ENCODE measurements at places on chromosomes 2 and 18. TPM values are rescaled to one million over a fixed set of nuclear protein-coding genes. Genes with fewer than 3 reads are reported as not detected.
A peak's percentile ranks its signal among the peaks of the same experiment; 100 is the strongest.

Gene FAM237A
- total RNA-seq: not detected

- H3K27ac ChIP-seq: no peak overlapping the region
- no peaks in the 10 kb centered on the region for H3K4me1 ChIP-seq
- no peak for DNase-seq
- H3K4me3 ChIP-seq: no peak overlapping the region
- no peaks in the 10 kb centered on the region for H3K36me3 ChIP-seq
These were observed 19.7 kb downstream of the NGEF start for GRCh38 chr2:232993231-232993821.

Gene SLC38A11
- not detected for total RNA-seq

DNA sequence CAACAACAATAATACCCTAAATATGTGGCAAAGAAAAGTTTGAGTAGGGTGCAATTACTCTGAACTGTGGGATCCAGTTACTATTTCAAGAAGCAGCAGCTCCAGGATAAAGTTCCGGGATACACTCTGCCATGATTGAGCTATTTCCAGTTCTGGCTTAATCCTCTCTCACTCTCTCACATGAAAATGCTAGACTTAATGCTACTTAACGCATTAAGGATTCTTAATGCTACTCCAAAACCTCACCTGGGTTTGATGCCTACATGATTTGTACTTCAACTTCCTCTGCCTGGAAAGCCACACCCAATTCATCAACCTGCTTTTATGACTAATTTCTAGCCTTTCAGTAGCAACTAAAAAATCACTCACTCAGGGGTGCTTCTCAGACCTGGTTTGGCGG is 151.1 kb upstream of the HNMT start:
- no peaks in the 10 kb centered on the region for H3K36me3 ChIP-seq
- no peaks in the 10 kb centered on the region for H3K4me1 ChIP-seq
- no peak overlapping the region for H3K4me3 ChIP-seq
- no peak overlapping the region for H3K27ac ChIP-seq
- H3K27me3 ChIP-seq: no peaks in the 10 kb centered on the region

DNA sequence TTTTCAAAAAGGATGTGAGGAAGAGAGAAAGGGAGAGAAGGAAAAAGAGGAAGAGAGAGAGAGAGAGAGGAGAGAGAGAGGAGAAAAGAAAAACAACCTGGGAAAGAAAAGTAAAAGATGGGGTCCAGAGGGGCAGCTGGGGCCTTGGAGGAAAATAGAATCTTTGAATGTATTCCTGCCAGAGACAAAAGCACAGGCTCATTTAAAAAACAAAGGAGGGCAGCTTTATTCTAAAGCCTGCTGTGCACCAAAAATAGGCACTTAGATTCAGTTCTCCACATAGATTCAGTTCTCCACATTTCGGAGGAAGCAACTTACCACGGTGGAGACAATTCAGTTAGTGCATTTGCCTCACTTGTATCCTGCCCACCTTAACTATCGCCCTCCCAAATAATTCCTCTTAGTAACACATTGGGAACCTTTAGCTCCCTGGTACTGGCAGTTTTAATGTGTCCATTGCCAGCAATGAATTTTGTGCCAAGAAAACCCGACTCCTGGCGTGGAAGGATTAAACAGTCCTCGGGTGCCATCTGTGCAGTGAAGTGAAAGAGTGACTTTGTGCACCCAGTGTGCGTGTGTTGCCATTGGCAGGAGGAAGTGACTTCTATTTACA is 71.3 kb downstream of the DPP4 start:
- no peak overlapping the region for H3K4me3 ChIP-seq
- H3K4me1 ChIP-seq: peaks cover 80% of the 10 kb centered on the region
- H3K27me3 ChIP-seq: no peaks in the 10 kb centered on the region
- DNase-seq: no peak
- peak overlapping the region; percentile 66 for H3K27ac ChIP-seq

- H3K36me3 ChIP-seq: no peaks in the 10 kb centered on the region
- H3K4me3 ChIP-seq: no peak overlapping the region
- peaks cover 24% of the 10 kb centered on the region for H3K4me1 ChIP-seq
- DNase-seq: no peak
These were observed 224.1 kb downstream of the PHLPP1 start for GRCh38 chr18:62939433-62939832.

DNA sequence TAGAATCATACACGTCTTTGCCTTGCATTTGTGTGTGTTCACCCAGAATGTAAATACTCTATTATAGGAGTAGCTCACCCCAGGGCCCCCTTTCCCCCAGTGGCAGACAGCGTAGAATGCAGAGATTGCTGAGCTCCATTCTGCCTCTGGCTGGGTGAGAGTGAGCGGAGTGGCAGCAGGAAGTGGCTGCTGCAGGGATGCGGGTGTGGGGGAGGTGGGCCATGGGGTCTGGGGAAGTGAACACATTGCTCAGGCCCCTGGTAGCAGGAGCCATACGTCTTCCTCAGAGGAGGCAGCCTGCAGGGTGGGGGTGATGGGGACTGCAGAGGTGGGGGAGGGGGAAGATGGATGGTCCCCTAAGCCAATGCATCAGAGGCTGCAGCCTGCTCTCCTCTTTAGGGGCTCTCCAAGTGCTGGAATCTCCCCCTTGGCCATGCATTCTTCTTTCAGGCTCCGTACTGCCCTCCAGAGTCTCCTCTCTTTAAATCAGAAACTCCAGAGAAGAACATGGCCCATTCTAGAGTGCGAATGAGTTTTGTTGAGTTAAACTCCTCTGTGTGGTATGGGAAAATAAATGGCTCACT is 72.2 kb downstream of the CELF4 start:
- no peak overlapping the region for H3K27ac ChIP-seq
- H3K4me1 ChIP-seq: no peaks in the 10 kb centered on the region
- H3K36me3 ChIP-seq: no peaks in the 10 kb centered on the region
- no peak overlapping the region for H3K4me3 ChIP-seq
- DNase-seq: no peak
- peaks cover 6% of the 10 kb centered on the region for H3K27me3 ChIP-seq

Gene DIS3L2
- total RNA-seq: 33.1 TPM

DNA sequence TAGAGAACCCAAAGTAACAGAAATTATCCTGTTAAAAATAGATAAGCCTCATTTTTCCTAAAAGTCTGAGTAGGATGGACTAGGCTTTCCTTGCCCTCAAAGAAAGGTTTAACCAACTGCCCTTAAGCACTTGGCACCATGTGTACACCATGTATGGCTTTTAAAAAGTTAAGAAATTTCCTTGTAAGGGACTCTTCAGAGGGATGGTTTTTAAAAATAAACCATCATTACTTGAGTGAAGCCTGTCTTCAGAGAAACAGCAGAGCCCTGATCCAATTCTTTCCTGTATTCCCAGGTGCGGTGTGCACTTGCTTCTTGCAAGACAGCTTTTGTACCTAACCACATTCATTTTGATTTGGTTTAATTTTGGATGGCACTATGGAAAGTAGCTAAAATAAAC is 1.1 kb upstream of the NEMP2 start:
- H3K4me3 ChIP-seq: peak overlapping the region; percentile 87
- H3K4me1 ChIP-seq: peaks cover 46% of the 10 kb centered on the region
- DNase-seq: no peak
- peaks cover 34% of the 10 kb centered on the region for H3K36me3 ChIP-seq

GRCh38 chr2:7841751-7842150 is 840.1 kb upstream of the ID2 start:
- peaks cover 33% of the 10 kb centered on the region for H3K4me1 ChIP-seq
- H3K36me3 ChIP-seq: peaks cover 4% of the 10 kb centered on the region
- no peak overlapping the region for H3K4me3 ChIP-seq
- no peak for DNase-seq

GRCh38 chr2:162123806-162124758 is 28.0 kb downstream of the GCG start:
- DNase-seq: no peak
- H3K4me1 ChIP-seq: peaks cover 21% of the 10 kb centered on the region
- H3K4me3 ChIP-seq: no peak overlapping the region
- no peaks in the 10 kb centered on the region for H3K36me3 ChIP-seq
- no peak overlapping the region for H3K27ac ChIP-seq

DNA sequence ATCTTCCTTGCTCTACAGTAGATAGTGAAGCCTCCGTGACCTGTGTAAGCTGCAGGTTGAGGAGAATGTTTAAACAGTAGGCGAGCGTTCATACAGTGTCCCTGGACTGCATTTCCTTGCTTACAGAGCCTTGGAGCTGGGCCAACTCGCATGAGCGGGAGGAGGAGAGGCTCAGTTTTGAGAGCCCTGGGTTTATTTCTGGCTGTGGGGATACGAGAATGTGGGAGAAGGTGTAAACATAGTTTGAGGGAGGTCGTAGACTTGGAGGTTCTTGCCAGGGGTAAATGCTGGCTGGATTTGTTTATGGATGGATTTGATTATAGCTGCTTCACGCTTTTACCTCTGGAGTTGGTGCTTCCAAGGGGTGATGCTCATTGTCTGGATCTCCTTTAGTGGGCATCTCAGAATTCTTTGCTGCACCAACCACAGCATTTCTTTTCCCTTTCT is 20.8 kb downstream of the CRIM1 start:
- peaks cover 14% of the 10 kb centered on the region for H3K36me3 ChIP-seq
- H3K4me3 ChIP-seq: no peak overlapping the region

GRCh38 chr2:232316461-232317330 is 61.9 kb upstream of the ALPP start:
- no peak for DNase-seq
- H3K36me3 ChIP-seq: peaks cover 22% of the 10 kb centered on the region
- no peak overlapping the region for H3K4me3 ChIP-seq

Gene SLC9A4
- not detected for total RNA-seq

Gene SFT2D3
- total RNA-seq: 6.6 TPM

Gene EPHA4
- 0.23 TPM for total RNA-seq

GRCh38 chr2:66433945-66434678 is 813 bp upstream of the MEIS1 start:
- peaks cover 84% of the 10 kb centered on the region for H3K27me3 ChIP-seq
- H3K36me3 ChIP-seq: peaks cover 2% of the 10 kb centered on the region
- no peak for DNase-seq
- H3K4me3 ChIP-seq: peak overlapping the region; percentile 74

- DNase-seq: no peak
- H3K4me1 ChIP-seq: no peaks in the 10 kb centered on the region
- H3K4me3 ChIP-seq: no peak overlapping the region
- H3K27me3 ChIP-seq: peaks cover 75% of the 10 kb centered on the region
- H3K36me3 ChIP-seq: peaks cover 2% of the 10 kb centered on the region
- H3K27ac ChIP-seq: no peak overlapping the region
These were observed 7.5 kb upstream of the GBX2 start for GRCh38 chr2:236175548-236176150.

Gene POTEI
- total RNA-seq: not detected

Gene DNAJC27
- total RNA-seq: 7.0 TPM

Gene INHA
- total RNA-seq: not detected

DNA sequence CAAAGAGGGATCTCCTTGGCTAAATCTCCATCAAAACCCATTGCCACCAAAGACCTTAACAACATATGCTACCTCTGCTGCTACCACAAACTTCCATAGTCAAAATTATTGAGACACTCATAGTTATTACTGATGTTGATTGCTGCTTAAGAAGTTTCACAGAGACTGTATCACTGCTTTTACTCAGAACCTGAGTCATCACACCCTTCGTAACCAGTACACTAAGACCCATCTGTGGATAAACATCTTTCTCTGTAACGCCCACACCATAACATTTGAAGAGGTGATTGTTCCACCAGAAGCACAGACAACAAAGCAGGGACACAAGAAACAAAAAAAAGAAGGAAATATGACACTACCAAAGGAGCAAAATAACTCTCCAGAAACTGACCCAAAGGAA is 1563.1 kb downstream of the LRP1B start:
- H3K4me3 ChIP-seq: no peak overlapping the region
- no peak overlapping the region for H3K27ac ChIP-seq
- no peaks in the 10 kb centered on the region for H3K4me1 ChIP-seq
- DNase-seq: no peak
- H3K36me3 ChIP-seq: no peaks in the 10 kb centered on the region

DNA sequence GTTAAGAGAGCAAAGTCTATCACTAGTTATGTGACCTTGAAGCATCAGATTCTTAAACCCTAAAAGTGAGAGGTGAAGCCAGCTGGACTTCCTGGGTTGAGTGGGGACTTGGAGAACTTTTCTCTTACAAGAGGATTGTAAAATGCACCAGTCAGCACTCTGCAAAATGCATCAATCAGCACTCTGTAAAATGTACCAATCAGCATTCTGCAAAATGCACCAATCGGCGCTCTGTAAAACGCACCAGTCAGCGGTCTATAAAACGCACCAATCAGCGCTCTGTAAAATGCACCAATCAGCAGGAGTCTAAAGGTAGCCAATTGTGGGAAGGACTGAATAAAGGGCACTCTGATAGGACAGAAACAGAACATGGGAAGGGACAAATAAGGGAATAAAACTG is 291.6 kb upstream of the FAM98A start:
- no peak overlapping the region for H3K27ac ChIP-seq
- H3K4me1 ChIP-seq: no peaks in the 10 kb centered on the region
- DNase-seq: no peak
- H3K4me3 ChIP-seq: no peak overlapping the region

GRCh38 chr2:119383410-119384140 is 16.8 kb downstream of the DBI start:
- H3K4me3 ChIP-seq: no peak overlapping the region
- peaks cover 10% of the 10 kb centered on the region for H3K4me1 ChIP-seq
- H3K27ac ChIP-seq: no peak overlapping the region
- no peaks in the 10 kb centered on the region for H3K36me3 ChIP-seq
- peaks cover 36% of the 10 kb centered on the region for H3K27me3 ChIP-seq

DNA sequence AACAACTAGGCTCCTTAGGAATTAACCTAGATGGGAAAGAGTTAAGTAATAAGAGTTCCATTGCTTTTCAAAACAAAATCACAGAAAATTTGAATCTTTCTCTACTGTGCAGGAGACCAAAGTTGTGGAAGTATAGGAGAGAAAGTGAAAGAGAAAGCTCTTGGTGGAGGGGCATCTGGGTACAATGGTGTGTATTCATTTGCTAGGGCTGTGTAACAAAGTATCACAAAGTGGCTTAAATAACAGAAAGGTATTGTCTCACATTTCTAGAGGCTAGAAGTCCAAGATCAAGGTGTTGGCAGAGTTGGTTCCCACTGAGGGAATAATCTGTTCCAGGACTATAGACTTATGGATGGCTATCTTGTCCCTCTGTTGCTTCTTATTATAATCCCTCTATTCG is 50.5 kb upstream of the GORASP2 start:
- H3K4me3 ChIP-seq: peak overlapping the region; percentile 46
- peaks cover 12% of the 10 kb centered on the region for H3K27me3 ChIP-seq
- H3K36me3 ChIP-seq: no peaks in the 10 kb centered on the region
- peaks cover 10% of the 10 kb centered on the region for H3K4me1 ChIP-seq
- DNase-seq: no peak

Gene RNU2-63P
- 32.9 TPM for total RNA-seq
